ELR (cell line): ENCODE measurements at places on chromosomes 7 and 10.
A peak's percentile ranks its signal among the peaks of the same experiment; 100 is the strongest.

- DNase-seq: no peak
Measured at GRCh38 chr10:96789571-96790108, 42.5 kb upstream of the LCOR start.

- DNase-seq: peak; percentile 92
Measured at GRCh38 chr10:104329735-104330134, 8.5 kb downstream of the ITPRIP start.

GRCh38 chr7:1564603-1565022 is 5.2 kb downstream of the PSMG3 start:
- peak; percentile 44 for DNase-seq

DNA sequence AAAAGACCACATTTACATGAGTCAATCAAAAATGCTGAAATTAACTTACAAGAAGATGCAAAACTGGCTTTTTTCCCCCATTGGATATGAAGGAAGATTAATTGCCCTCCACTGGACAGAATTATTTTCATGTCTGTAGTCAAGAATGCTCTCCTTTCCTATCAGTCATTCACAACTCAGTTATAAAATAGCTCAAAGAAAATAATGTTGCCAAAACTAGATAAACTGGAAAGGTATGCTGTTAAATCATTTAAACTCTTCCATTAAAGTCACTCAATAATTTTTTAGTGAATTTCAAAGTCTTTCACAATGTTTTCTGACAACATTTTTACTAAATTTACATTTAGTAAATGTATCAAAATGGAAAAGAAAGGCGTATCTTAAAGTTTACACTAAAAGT is 384.5 kb downstream of the HGF start:
- no peak for DNase-seq

- DNase-seq: no peak
Measured at GRCh38 chr7:41586931-41587640, 115.8 kb downstream of the INHBA start.

GRCh38 chr7:158113321-158114025 is 474.1 kb downstream of the PTPRN2 start:
- DNase-seq: no peak

GRCh38 chr7:101947899-101948298 is 130.5 kb downstream of the CUX1 start:
- DNase-seq: no peak

GRCh38 chr7:154512121-154512833 is 460.1 kb downstream of the DPP6 start:
- DNase-seq: no peak

GRCh38 chr7:104124469-104124868 is 83.3 kb downstream of the ORC5 start:
- DNase-seq: peak; percentile 68

DNA sequence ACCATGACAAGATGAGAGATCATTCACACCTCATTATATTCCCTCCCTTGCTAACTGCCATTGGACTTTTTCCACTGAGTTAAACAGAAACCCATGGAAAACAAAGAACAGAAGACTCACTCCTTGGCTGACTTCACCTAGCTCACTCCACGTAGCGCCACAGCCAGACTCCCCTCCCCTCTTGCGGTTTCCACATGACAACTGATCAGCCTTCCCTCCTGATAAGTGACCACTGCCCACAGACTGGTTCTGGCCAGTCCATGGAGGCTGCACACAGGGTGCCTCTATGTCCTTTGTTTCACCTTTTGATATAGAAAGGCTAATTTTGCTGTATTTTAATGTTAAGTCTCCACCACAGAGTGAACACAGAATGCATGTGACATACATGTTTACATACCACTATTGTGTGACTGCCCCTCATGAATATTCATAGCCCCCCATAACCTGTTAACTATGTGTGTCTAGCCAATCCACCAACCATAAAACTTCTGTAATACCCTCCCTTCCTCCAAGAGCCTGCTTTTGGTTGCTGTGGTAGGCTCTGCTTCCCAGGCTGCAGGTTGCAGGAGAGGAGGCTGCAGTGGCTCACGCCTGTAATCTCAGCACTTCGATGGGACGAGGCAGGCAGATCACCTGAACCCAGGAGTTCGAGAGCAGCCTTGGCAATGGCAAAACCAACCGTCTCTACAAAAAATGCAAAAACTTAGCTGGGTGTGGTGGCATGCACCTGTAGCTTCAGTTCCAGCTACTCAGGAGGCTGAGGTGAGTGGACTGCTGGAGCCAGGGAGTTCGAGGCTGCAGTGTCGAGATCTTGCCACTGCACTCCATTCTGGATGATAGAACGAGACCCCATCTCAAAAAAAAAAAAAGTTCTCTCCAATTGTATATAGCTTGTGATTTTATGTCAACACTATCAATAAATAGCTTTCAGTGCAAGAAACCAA is 10.0 kb upstream of the IFIT5 start:
- no peak for DNase-seq

DNA sequence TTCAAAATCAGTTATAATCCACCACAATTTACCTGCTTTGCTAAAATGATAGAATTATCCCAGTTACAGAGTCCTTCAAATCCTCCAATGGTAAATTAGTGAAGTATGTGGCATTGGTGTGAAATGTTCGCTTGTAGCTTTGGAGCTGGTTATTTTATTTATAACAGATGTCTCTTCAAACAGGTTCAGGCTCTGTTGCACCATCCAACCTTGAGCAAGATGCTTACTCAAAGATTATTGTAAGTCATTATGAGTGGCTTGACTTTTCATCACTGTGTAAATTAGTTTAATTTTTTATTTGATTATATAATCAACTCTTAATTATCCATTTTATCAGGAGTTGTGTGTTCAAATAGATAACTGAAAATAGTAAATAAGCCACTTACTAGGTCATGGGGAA is 99.4 kb downstream of the BTRC start:
- no peak for DNase-seq

- no peak for DNase-seq
Measured at GRCh38 chr7:103856929-103857328, 132.5 kb downstream of the RELN start.

DNA sequence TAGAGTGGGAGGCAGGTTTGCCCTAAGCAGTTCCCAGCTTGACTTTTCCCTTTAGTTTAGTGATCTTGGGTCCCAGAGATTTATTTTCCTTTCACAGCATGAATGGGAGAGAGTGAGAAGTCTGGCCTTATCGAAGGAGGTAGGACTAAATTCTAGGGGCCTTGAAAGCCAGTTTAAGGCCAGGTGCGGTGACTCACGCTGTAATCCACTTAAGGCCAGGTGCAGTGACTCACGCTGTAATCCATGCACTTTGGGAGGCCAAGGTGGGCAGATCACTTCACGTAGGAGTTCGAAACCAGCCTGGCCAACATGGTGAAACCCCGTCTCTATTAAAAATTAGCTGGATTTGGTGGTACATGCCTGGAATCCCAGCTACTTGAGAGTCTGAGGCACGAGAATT is 392.2 kb downstream of the ACTR3B start:
- DNase-seq: no peak
